Osteoblast (primary cell): ENCODE measurements at places on chromosomes 2 and 18.

DNA sequence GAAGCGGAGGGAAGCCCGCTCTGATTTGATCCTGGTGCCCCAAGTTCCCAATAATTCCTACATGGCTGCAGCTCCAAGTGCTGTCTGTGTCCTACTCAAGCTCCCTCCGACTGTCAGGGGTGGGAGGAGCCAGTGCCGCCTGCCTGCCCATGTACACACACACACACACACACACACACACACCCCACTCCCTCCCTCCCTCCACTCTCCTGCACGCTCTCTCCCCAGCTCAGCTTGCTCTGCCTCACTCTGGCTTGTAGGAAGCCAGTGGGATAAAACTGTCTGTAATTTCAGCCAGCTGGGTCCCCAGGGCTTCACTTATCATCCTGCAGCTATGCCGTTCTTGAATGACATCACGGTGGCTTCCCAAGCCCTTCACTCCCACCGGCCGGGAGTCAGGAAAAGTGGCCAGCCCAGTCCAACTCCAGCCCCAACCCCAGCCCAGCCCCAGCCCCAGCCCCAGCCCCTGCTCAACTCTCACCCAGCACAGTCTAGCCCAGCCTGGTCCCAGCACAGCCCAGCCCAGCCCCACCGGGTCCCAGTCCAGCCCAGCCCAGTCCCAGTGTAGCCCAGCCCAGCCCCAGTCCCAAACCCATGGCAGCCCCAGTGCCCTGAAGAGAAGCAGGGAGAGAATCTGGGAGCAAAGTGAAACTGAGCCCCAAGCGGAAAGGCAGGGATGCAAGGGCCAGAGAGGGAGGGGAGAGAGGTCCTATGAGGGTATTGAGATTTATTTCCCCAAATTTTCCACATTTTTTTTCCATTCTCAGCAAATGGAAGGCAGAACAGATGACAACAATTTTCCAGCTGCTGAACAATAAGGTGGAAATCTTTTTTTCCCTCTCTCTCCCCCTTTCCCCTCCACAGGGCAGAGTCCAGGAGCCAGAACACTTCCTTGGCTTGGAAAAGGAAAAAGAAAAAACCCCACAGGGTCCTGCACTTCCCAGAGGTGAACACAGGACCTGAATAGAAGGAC is 144.0 kb downstream of the TNS1 start:
- DNase-seq: peak; percentile 97

GRCh38 chr18:79507546-79508480 is 112.1 kb downstream of the NFATC1 start:
- DNase-seq: peak; percentile 98

DNA sequence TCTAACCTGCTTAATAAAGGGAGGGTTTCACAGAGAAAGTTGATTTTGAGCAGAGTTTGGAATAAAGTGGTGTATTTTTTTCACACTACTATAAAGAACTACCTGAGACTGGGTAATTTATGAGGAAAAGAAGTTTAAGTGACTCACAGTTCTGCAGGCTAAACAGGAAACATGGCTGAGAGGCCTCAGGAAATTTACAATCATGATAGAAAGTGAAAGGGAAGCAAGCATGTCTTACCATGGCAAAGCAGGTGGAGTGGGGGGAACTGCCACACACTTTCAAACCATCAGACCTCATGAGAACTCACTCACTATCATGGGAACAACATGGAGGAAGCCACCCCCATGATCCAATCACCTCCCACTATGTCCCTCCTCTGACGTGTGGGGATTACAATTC is 546.7 kb downstream of the EPHA4 start:
- no peak for DNase-seq

- DNase-seq: peak; percentile 66
These were observed 2.5 kb downstream of the PID1 start for GRCh38 chr2:229268626-229269025.

DNA sequence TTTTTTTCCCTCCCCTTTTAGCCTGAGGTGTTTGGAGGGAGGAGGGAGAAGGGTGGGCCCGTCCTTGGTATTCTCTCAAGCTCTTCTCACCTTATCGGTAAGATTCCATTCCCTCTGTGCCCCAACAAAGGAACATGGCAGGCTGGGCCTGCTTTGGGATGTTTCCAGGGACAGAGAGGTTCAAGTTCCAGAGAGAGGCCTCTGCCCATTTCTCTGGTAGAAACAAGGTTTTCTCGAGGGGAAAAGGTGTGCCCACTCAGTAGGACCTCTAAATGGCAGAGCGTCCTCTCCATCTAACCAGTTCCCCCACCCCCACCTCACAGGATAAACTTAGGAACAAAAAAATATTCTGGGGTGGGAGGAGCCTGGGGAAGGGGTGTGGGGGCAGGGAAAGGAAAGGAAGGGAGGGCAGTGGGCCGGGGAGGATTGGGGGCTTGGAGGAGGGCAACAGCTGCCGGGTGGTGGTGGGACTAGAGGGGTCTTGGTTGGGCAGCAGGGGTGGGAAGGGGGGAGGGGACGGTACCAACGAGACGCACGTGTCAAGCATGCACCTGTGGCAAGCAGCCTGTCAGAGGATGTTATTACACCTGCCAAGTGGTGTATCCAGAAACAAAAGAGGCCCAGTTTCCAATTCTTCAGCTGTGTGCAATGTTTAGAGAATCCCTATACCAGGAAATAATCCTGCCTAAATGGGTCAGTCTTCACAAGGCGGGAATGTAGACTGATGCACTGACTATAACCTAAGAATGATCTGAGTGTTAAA is 2.1 kb downstream of the PCBP1 start:
- DNase-seq: no peak

DNA sequence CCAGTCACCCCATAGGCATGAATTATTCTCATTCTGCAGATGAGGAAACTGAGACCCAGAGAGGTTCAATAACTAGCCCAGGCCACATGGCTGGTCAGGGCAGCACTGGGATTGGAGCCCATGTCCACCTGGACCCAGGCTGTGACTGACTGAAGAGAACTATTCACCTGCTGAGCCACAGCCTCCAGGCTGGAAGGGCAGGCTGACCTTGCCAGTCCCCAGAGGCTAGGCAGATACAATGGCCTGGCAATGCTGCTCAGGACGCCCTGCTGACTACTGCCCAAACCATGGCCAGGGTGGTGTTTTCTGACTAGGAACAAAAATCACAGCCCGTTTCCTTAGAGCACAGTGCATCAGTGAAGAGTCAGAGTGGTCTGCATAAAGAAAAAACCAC is 36.8 kb downstream of the HS6ST1 start:
- DNase-seq: peak; percentile 60

DNA sequence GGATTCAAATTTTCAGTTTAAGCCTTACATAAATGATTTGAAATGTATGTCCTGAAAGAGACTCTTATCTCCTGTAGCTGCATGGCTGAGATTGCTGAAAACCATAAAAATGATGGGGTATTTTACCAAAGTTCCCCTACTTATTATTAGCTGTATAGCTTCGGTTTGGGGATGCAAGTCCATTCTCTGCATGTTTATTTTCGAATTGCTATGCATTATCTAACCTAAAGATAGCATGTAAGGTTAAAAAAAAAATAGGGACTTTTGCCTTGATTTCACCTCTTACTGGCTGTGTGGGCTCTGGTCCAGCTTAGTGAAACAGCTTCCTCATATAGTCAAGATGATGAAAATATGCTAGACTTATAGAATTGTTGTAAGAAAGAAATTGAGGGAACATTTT is 14.0 kb upstream of the ACOXL start:
- DNase-seq: no peak

- no peak for DNase-seq
These were observed 142.8 kb downstream of the CCDC148 start for GRCh38 chr2:158313734-158314133.

- no peak for DNase-seq
These were observed 537.1 kb downstream of the EPHA4 start for GRCh38 chr2:221034973-221035372.

DNA sequence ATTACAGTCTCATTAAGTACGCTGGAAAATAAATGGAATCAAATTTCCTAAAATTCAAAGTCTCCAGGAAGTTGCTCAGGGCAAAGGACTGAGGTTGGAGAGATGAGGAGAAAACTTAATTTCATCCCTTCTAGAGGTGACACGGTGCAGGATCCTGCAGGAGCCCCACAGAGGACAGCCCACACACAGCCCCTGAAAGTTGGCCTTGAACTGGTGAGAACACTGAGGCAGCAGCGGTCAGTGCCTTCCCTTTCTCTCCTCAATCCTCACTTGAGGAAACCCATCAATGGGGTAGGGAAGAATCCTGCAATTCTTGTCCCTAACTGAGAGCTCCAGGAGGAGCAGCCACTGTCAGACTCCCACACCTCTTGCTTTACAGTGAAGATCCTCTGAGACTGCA is 37.5 kb downstream of the LOXHD1 start:
- DNase-seq: no peak

DNA sequence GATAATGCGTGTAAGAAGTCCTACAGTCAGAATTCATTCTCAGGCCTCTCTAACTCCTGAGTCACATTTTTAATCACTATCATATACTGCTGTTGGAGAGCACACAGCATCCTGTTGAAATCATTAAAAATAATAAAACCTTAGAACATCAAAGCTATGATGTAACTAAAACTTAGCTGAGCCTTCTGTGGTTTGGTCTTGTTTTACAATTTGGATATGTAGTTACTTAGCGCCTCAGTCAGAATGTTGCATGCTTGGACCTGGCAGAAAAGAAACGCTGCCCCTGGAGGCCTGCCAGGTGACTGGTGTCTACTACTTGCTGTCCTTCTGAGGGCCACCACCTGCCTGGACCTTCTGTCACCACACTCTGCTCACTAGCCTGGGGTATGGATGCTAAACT is 261.1 kb upstream of the RASGRP3 start:
- DNase-seq: peak; percentile 54

GRCh38 chr2:72147303-72147971 is at the start of gene CYP26B1:
CYP26B1 (minus strand) TSS chr2:72147862; CDS start chr2:72147834, 28 bp downstream.
- DNase-seq: peak; percentile 95

- peak; percentile 81 for DNase-seq
These were observed 89.2 kb upstream of the GLS start for GRCh38 chr2:190791347-190791975.

GRCh38 chr2:62293490-62294271 is 97.8 kb downstream of the B3GNT2 start:
- DNase-seq: peak; percentile 30

GRCh38 chr2:187102381-187102780 is 253.4 kb upstream of the ZSWIM2 start:
- no peak for DNase-seq

DNA sequence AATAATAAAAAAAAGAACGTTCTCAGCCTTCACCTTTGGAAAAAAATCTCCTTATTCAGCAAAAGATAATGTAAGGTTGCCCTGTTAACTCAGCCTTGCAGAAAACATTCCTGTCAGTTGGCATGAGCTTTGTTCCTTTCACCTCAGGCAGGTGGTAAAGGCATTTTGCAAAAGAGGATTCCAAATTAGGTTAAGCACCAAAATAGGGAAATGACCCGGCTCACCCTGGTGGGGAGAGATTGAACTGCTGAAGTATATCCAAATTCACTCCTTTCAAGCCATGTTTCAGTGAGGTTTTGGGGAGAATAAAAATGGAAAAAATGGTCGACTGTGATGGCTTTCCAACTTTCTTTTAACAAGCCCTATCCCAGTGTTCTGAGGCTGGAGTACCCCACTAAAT is 1988.8 kb upstream of the PIK3C3 start:
- DNase-seq: no peak

GRCh38 chr2:17648581-17648980 is 105.0 kb downstream of the SMC6 start:
- DNase-seq: no peak

DNA sequence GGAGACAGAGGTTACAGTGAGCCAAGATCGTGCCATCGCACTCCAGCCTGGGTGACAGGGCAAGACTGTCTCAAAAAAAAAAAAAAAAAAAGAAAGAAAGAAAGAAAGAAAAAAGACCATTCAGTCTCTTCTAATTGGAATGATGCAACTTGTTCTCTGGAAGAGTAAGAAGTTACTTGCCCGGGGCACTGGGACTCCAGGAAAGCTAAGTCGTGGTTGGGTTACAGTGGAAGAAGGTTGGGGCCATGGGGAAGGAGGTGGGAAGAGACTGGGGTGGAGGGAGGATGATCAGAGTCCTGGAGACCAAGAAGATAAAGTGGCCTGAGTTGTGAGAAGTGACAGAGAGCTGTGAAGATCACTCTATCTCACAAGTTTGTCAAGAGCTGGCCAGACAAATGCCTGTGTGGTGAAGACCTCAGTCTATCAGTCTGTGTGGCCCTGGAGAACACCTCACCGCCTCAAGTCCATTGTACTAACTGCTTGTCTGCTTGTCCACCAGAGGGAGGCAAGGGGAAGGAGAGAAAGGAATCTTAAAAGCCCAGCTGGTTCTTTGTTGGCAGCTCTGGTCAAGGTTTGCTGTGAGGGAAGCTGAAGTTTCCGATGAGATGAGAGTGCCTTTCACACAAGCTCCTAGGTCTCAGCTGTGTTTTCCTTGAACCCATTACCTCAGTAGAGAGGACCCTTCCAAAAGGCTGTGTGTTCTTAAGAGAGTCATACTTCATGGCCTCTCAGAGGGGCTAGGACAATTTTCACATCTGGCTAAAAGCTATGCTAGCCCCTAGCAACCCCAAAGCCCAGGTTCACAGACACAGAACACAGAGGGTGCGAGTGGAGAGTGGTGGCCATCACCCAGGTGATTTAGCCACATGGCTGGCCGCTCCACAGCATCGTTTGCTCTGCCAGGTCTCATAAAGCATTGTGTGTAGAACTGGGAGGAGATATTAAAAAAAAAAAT is 72.0 kb upstream of the TMEM178A start:
- DNase-seq: peak; percentile 93

GRCh38 chr2:207357216-207357615 is 172.5 kb upstream of the CREB1 start:
- no peak for DNase-seq

DNA sequence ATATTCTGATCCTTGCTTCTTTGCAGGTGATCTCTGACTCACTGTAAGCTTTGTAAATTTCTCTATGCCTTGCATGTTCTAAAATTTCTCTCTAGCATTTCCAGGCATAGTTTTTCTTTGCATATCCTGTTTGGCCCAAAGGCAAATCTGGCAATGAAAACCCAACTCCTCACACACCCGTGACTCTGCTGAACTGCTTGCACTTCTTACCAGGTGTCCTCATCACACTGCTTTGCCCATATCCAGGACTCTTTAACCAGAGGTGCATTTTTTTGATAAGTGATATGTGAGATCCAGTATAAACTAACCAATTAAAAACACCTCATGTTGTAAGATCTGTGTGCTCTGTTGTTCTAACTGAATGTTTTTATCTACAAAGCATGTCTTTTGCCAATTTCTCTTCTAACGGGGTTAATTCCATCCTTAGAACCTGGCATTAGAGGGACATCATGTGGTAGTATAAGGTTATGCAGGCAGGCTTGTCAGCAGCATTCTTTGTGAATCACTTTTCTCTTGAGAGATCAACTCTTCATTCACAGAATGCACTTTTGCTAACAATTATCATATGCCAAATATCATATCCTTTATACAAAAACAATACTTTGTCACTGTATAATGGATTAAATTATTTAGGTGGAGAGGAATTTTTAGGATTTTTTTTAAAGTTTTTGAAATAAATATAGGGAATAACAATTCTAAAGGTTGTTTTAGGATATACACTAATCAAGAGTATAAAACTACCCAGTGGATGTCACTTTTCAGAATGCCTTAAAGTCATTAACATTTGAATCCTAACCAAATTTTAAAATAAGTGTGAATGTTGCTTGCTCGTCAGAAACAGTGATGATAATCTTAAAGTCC is 20.8 kb upstream of the TMX3 start:
- DNase-seq: peak; percentile 36

GRCh38 chr2:119283873-119284331 is 60.3 kb downstream of the STEAP3 start:
- peak; percentile 96 for DNase-seq
